ENCODE measurements at places on chromosomes 7 and 10.

DNA sequence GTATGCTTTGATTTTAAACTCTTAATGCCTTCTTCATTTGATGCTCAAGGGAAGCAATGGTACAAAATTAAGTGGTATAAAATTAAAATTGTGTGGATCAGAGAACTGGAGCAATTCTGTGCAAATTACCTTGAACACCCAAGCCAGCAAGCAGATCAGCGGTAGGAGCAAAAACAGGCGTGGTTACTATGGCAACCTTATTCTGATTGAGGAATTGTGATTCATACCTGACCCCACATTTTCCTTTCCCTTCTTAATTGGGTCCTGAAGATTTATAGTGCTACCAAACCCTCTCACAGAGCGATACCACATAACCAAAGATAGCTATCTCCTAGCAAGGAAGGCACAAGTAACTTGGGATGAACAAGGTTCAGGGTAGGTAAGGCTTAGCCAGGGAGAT is 72.5 kb upstream of the FZD1 start:
- H3K4me1 ChIP-seq: peaks cover 11% of the 10 kb centered on the region
- peaks cover under 1% of the 10 kb centered on the region for H3K36me3 ChIP-seq
- H3K4me3 ChIP-seq: no peak overlapping the region
- no peaks in the 10 kb centered on the region for H3K27me3 ChIP-seq
- H3K27ac ChIP-seq: no peak overlapping the region

GRCh38 chr10:34024282-34024681 is 689.8 kb upstream of the NRP1 start:
- H3K4me3 ChIP-seq: no peak overlapping the region
- DNase-seq: no peak
- H3K4me1 ChIP-seq: peaks cover 10% of the 10 kb centered on the region
- H3K27me3 ChIP-seq: no peaks in the 10 kb centered on the region

- H3K36me3 ChIP-seq: peaks cover 7% of the 10 kb centered on the region
- peaks cover 10% of the 10 kb centered on the region for H3K4me1 ChIP-seq
- no peak overlapping the region for H3K4me3 ChIP-seq
- no peak overlapping the region for H3K27ac ChIP-seq
Measured at GRCh38 chr10:83555264-83555663, 584.0 kb upstream of the GHITM start.

DNA sequence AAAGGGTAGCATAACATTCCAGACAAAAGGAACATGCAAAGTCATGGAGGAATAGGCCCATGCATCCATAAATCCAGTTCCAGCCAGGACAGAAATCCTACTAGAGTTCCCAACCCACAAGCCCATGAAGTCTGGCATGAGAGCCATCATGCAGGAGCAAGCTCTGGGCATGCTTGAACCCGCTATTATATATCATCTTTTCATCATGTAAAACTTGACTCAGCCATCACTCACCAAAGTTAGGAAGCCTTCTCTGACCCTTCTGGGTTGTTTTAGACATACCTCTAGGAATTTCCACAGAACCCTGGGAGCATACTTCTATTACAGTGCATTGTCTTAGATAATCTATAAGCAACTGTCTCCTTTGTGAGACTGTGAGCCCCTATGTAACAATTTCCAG is 293.0 kb upstream of the NPSR1 start:
- H3K27me3 ChIP-seq: no peaks in the 10 kb centered on the region

- no peak overlapping the region for H3K27ac ChIP-seq
- peaks cover 6% of the 10 kb centered on the region for H3K27me3 ChIP-seq
- no peak for DNase-seq
- H3K4me1 ChIP-seq: peaks cover 4% of the 10 kb centered on the region
- no peak overlapping the region for H3K4me3 ChIP-seq
Measured at GRCh38 chr10:46273506-46274477, 13.0 kb upstream of the ANTXRL start.

- no peaks in the 10 kb centered on the region for H3K27me3 ChIP-seq
- H3K4me1 ChIP-seq: peaks cover 9% of the 10 kb centered on the region
- H3K36me3 ChIP-seq: peaks cover 79% of the 10 kb centered on the region
- H3K4me3 ChIP-seq: no peak overlapping the region
- no peak overlapping the region for H3K27ac ChIP-seq
Measured at GRCh38 chr7:94422136-94422535, 27.4 kb downstream of the COL1A2 start.

- H3K4me3 ChIP-seq: peak overlapping the region; percentile 40
- peak overlapping the region; percentile 72 for H3K27ac ChIP-seq
- peaks cover 2% of the 10 kb centered on the region for H3K36me3 ChIP-seq
- DNase-seq: no peak
Measured at GRCh38 chr7:151736403-151736909, 140.5 kb downstream of the PRKAG2 start.

DNA sequence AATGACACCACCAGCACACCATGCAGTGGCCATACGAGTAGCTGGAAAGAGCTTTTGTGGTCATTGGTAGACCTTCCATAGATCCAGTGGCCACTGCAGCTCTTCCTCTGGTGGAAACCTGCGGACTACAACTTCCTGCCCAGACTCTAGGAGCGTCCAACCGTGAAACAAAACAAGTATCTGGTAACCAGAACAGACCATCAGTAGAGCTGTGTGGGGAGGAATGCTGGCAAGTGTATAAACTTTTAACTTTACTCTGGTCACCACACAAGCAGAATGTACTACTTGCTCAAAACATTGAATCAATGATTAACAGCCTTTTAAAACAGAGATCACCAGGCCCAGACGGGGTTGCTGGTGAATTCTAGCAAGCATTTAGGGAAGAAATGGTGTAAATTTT is 154.7 kb upstream of the DGKB start:
- no peak overlapping the region for H3K4me3 ChIP-seq
- DNase-seq: no peak
- H3K4me1 ChIP-seq: peaks cover 3% of the 10 kb centered on the region
- no peaks in the 10 kb centered on the region for H3K27me3 ChIP-seq
- H3K36me3 ChIP-seq: no peaks in the 10 kb centered on the region

DNA sequence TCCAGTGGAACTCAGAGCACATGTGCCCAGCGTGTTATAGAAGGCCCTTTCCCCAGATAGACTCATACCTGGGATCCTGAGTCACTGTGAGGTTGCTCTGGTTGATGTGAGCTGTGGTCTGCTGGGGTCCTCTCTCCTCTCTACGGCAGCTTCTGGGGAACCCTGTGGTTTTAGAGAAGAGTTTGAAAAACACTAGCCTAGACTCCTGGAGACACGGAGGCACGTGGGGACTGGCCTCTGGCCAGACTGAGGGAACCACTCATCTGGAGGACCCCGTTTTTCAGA is 10.3 kb downstream of the ZNF775 start:
- H3K4me3 ChIP-seq: no peak overlapping the region
- no peaks in the 10 kb centered on the region for H3K27me3 ChIP-seq
- peaks cover 29% of the 10 kb centered on the region for H3K4me1 ChIP-seq
- H3K27ac ChIP-seq: no peak overlapping the region

DNA sequence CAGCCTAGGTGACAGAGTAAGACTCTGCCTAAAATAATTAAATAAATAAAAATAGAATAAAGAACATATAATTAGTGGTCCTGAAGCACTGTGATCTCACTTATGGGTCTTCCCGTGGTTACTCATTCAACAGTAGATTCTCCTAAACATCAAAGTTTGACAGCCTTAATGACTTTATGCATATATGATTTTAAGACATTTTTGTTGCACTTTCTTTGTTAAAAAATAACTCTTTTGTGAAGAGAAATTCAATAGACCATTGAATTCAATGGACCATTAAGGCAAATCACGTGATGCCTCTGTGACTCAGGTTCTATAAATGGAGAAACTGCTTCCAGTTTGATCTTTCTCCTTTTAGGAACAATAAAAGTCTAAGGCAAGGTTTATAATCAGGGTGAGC is 59.6 kb downstream of the ATOH7 start:
- no peak for DNase-seq
- H3K27me3 ChIP-seq: no peaks in the 10 kb centered on the region
- H3K27ac ChIP-seq: no peak overlapping the region
- no peak overlapping the region for H3K4me3 ChIP-seq
- H3K36me3 ChIP-seq: no peaks in the 10 kb centered on the region

- no peaks in the 10 kb centered on the region for H3K36me3 ChIP-seq
- no peak overlapping the region for H3K4me3 ChIP-seq
- peaks cover 9% of the 10 kb centered on the region for H3K27me3 ChIP-seq
- DNase-seq: no peak
- H3K27ac ChIP-seq: no peak overlapping the region
Measured at GRCh38 chr7:85897967-85898366, 711.1 kb upstream of the SEMA3D start.

DNA sequence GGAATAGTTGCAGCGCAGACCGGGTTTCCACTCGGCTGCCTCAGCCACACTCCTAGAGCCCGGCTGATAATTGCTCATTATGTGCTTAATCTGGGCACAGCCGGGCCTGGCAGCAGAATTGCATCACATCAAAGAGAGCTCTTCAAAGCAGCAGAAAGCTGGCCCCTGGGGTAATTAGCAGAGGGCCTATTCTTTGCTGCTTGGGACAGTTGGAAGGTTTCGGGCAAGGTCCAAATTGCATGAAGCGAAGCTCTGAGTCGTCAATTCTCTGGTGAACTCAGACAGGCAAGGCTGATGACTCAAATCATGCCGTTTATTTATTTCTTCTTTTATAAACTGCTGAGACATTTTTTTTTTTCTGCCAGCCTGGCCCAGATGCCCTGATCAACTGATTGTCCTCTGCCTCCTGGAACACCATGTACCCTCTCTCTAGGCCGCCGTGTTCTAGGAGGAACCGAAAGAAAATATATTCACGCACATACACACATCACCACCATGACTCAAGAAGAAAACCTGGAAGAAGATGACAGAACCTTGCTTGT is 242.2 kb downstream of the RAB11FIP2 start:
- H3K27ac ChIP-seq: no peak overlapping the region
- DNase-seq: no peak
- no peak overlapping the region for H3K4me3 ChIP-seq
- no peaks in the 10 kb centered on the region for H3K36me3 ChIP-seq
- no peaks in the 10 kb centered on the region for H3K27me3 ChIP-seq
- peaks cover 11% of the 10 kb centered on the region for H3K4me1 ChIP-seq

GRCh38 chr10:129097776-129098330 is 369.2 kb upstream of the MGMT start:
- peaks cover 26% of the 10 kb centered on the region for H3K4me1 ChIP-seq
- no peaks in the 10 kb centered on the region for H3K36me3 ChIP-seq
- no peak overlapping the region for H3K27ac ChIP-seq
- peaks cover 3% of the 10 kb centered on the region for H3K27me3 ChIP-seq
- H3K4me3 ChIP-seq: no peak overlapping the region

DNA sequence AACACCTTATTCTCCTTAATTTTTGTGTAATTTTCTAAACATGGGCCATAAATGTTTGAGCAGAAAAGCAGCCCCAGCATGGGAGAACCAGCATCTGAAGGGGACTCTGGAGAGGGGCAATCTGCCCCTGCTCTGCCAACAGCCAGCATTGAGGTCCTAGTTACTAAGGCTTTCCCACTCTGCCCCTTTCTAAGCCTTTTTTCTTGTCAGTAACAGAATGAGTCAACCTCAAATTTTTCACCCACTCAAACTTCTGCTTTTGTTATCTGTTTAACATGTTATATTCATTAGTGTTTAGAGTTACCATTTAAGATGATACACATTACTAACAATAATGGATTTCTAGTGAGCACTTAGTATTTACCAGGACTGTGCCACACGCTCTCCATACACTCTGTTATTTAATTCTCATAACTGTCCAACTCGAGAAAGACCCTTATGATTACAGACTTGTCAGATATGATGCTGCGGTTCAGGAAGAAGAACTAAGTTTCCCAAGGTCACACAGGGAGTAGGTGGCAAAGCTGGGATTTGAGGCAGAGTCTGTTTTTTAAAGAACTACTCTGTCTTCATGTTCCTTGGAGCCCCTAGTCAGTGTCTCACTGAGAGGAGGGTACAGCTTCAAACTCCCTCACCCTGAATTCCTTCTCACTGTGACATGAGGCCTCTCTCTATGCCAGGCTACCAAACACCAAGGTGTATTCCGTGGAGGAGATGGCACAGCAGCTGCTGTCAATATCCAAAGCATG is 19.9 kb upstream of the GPAM start:
- no peak for DNase-seq
- no peaks in the 10 kb centered on the region for H3K36me3 ChIP-seq
- H3K4me1 ChIP-seq: no peaks in the 10 kb centered on the region
- H3K27me3 ChIP-seq: peaks cover 34% of the 10 kb centered on the region

- DNase-seq: no peak
- H3K36me3 ChIP-seq: no peaks in the 10 kb centered on the region
- no peak overlapping the region for H3K4me3 ChIP-seq
- H3K4me1 ChIP-seq: peaks cover 36% of the 10 kb centered on the region
- H3K27ac ChIP-seq: peak overlapping the region; percentile 74
Measured at GRCh38 chr7:40297741-40298311, 163.0 kb downstream of the SUGCT start.

DNA sequence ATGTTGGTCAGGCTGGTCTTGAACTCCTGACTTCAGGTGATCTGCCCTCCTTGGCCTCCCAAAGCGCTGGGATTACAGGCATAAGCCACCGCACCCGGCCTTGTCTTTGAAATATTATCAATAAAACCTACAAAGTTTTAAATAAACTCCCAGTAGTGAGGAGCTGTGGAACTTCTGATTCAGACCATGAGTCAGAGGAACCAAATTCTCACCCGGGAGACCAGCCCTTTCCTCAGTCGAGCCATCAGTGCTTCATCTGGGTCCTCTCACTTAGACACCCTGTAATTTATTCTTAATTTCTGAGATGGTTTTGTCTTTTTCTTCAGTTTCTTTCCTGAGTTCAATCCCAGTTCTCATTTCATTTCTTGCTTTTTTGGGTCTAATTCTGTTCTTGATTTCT is 68.6 kb downstream of the DYNC2I1 start:
- H3K27ac ChIP-seq: no peak overlapping the region
- no peak overlapping the region for H3K4me3 ChIP-seq
- no peak for DNase-seq
- no peaks in the 10 kb centered on the region for H3K4me1 ChIP-seq
- peaks cover 57% of the 10 kb centered on the region for H3K36me3 ChIP-seq
- no peaks in the 10 kb centered on the region for H3K27me3 ChIP-seq

- peaks cover 5% of the 10 kb centered on the region for H3K36me3 ChIP-seq
- H3K27ac ChIP-seq: no peak overlapping the region
- no peaks in the 10 kb centered on the region for H3K27me3 ChIP-seq
- H3K4me1 ChIP-seq: no peaks in the 10 kb centered on the region
- no peak for DNase-seq
Measured at GRCh38 chr7:107274506-107274905, 105.7 kb downstream of the HBP1 start.

- DNase-seq: no peak
- no peaks in the 10 kb centered on the region for H3K36me3 ChIP-seq
- H3K4me3 ChIP-seq: no peak overlapping the region
- no peak overlapping the region for H3K27ac ChIP-seq
- H3K27me3 ChIP-seq: peaks cover 28% of the 10 kb centered on the region
Measured at GRCh38 chr10:69103784-69104183, 15.9 kb downstream of the SRGN start.

- peaks cover 20% of the 10 kb centered on the region for H3K4me1 ChIP-seq
- peaks cover 28% of the 10 kb centered on the region for H3K36me3 ChIP-seq
- no peak for DNase-seq
Measured at GRCh38 chr10:22607261-22607660, 107.1 kb downstream of the PIP4K2A start.

- DNase-seq: no peak
- no peak overlapping the region for H3K4me3 ChIP-seq
- peaks cover 7% of the 10 kb centered on the region for H3K4me1 ChIP-seq
- H3K27ac ChIP-seq: no peak overlapping the region
- no peaks in the 10 kb centered on the region for H3K36me3 ChIP-seq
Measured at GRCh38 chr10:50400694-50401093, 149.4 kb upstream of the ASAH2 start.

Data from mesothelial cell of epicardium (in vitro differentiated cells).